ENCODE measurements at places on chromosomes 11 and 22.

DNA sequence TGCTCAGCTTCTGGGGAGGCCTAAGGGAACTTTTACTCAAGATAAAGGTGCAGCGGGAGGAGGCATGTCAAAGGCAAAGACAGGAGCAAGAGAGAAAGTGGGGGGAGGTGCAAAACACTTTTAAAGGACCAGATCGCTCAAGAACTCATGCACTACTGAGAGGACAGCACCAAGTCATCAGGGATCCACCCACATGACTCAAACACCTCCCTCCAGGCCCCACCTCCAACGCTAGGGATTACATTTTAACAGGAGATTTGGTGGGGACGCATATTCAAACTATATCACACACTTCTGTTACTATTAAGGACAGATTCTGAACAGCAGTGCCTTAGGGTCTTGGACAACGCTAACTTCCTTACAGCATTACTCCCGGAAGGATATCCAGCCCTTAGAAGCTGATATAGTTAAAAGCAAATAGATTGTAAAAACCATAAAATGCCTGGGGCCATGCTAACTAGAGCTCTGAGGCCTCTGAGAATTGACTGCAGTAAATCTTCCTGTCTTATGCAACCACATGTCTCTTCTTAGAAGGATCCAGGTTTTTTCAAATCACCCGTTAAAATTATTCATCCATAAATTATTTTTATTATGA lies 16.7 kb upstream of the ZC3H12C start:
- peak; percentile 55 for DNase-seq

DNA sequence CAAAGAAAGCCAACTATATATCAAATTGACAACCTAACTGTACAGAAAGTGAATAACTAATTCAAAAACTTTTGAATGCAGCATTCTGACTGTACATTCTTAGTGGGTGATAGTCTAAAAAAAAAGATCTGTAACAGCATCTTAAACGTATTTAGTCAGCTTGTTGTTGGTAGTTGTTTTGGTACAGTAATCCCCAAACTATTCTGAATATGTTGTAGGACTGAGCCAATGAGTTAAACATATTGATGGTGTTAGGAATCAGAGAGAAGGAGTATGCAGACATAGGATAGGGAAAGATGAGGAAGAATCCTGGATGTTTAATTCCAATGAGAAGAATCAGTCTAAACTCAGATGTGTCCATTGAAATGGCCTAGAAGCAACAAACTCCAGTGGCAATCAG lies 41.9 kb upstream of the KIRREL3 start:
- peak; percentile 62 for DNase-seq

DNA sequence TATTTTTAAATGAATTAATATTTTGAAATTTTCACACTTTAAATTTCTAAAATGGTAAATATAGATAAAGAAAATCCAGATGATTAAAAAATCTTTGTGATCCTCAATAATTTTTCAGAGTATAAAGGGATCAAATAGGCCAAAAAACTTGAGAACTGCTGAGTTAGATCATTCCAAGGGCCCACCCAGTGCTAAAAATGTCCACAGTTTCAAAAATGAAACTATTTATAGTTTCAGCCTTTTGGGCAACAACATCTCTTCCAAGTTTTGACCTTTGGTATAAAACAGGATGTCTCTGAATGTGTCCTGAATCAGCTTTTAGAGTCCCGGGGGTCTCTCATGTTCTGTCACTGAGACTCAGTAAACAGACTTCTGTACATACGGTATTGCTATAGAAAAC lies 20.9 kb upstream of the BAIAP2L2 start:
- no peak for DNase-seq

DNA sequence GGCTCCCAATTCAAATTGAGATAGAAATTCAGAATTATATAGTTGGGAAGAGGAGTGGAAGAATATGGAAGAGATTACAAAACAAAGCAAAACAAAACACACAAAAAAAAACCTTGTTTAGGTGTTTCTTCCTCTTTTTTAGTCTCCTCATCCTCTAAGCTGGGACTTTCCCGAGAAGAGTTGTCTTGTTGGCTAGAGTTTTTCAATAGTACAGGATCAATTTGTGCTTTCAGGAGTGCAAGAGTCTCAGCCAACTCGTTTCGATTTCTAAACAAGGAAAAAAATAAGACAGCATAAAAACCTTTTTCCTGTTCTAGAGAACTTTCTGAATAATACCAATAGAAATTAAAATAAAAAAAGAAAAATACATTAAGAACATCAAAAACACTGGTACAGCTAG lies 87.8 kb upstream of the CLNS1A start:
- DNase-seq, result no peak

DNA sequence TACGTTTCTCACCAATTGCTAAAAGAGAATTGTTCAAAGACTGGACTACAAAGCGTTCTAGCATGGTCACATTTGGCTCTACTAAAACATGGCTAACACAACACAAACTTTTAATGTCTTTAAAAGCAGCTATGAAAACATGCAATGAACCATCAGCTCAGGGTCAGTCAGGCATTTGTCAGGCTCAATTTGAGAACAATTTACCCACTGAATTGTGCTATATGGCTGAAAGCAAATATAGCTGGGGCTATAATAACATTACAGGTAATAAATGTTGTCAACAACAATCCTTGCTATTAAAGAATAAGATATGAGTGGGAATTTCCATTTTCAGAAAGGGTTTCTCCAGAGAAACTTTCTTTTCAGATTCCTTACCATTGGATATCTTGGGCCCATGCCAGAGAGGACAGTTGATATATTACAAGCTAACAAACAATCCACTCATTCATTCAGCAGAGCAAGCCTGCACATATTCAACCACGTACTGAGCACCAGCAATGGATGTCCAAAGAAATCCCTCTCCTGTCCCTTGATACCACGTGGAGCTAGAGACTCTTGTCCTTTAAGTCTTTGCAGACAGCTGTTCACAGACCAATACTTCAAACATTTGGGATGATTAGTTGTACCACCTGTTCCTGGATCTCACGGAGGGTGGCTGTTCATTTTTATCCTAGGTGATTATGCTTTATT lies 82.5 kb upstream of the DDI1 start:
- DNase-seq, result no peak

DNA sequence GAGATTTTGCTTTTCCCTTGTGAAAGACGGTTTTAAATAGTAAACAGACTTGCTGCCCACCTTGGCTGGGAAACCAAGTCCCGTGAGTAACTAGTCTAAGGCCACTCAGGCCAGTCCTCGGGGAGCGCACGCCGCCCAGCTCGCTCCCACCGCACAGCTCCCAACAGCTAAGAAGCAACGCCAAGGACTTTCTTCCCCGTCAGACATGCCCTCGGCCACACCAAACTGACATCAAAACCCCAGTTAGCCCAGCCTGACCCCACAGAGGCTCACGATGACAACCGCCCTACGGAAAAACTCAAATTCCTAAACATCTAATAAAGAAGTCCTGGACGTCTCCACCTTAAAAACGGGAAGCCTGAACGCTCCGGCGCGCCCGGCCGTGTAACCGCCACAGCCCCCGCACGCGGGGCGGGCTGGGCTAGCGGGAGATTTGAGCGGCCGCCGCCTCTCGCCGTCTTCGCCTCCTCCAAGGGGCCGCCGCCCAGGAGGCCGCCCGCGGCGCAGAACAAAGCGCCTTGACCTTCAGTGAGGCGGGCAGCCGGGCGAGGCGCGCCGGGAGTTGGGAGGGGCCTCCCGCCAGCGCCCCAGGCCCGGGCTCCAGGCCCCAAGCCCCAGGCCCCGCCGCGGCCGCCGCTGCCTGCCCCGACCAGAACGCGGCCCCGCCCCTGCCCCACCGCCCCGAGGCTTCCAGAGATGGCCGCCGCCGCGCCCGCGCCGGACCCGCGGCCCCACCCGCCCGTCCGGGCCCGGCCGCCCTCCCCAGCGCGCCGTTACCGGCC lies 486 bp downstream of the NAP1L4 start:
- DNase-seq, result peak; percentile 28

DNA sequence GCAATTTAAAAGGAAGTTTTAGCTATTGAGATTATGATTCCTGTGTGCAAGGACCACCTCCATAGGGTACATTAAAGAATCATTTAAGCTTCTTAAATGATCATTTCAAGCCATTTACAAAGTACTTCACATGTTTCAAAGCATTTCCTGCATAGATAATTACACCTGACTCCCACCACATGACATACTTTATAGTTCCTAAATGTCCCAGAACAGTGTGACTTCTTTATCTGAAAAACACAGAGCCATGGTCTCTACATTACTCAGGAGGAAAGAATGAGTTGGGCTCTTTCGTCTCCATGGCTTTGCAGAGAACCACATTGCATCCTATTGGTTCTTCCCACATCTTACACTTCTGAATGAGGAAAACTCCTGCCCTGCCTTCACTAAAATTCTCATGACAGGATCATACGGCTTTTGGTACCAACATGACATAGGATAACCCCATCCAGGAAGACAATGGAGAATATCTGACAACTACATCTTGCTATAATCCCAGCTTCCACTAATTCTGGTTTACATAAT lies 88.6 kb downstream of the ETS1 start:
- peak; percentile 45 for DNase-seq

DNA sequence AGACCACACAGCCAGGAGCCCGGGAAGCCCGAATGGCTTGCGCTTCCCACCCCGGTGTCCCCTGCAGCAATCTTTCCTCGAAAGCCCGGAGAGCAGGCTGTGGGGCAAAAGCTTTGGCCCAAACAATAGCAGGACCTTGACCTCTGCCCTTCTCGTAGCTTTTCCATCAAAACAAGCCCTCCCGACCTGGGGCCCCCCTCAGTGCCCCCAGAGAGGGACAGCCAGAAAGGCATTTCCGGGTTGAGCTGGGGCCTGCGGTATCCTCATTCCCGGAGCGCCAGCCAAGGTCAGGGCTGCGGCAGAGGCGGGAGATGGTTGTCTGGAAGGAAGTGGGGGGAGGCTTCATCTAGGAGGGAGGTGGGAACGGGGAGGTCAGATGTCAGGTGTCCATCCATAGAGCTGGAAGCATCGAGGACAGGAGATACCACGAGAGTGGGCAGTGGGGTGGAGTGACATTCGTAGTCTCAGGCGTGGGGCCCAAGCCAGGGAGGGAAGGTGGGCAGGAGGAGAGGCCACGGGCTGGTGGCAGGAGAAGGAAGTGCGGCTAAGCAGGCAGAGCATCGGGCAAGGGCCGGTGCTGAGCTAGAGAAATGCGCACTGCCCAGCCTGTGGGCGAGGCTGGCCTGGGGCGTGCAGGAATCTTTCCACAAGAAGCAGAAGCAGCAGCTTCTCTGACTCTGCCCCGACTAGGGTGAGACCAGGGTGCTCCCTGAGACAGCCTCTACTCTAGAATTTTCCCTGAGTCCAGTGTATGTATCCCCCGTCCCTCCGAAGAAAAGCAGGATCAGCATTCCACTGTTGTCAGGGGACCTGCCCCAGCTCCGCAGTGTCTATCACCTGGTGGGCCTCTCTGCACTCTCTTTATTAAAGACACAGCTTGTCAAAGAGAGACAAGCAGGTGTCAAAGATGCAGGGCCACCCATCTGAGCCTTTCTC lies 14.3 kb downstream of the PDGFB start:
- DNase-seq, result no peak

GRCh38 chr11:19766810-19767209 lies 54.2 kb downstream of the NAV2 start:
- DNase-seq, result peak; percentile 22

DNA sequence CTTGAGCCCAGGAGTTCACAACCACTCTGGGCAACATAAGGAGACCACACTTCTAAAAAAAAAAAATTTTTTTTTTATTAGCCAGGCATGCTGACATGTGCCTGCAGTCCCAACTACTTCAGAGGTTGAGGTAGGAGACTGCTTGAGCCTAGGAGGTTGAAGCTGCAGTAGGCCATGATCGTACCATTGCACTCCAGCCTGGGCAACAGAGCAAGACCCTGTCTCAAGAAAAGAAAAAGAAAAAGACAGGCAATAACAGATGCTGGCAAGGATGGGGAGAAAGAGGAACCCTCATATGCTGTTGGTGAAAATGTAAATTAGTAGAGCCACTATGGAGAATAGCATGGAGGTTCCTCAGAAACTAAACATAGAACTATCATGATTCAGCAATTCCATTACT lies 64.8 kb downstream of the PAK1 start:
- DNase-seq, result no peak

- DNase-seq, result no peak
Observed at GRCh38 chr11:128437136-128437535, 150.2 kb downstream of the ETS1 start.

DNA sequence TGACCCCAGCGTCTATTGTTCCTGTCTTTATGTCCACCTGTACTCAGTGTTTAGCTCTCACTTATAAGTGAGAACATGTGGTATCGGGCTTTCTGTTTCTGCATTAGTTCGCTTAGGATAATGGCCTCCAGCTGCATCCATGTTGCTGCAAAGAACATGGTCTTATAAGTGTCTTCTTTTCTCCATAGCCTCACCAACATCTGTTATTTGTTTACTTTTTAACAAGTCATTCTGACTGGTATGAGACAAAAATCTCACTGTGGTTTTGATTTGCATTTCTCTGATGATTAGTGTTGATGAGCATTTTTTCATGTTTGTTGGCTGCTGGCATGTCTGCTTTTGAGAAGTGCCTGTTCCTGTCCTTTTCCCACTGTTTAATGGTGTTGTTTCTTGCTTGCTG lies 21.7 kb upstream of the SLN start:
- peak; percentile 64 for DNase-seq

DNA sequence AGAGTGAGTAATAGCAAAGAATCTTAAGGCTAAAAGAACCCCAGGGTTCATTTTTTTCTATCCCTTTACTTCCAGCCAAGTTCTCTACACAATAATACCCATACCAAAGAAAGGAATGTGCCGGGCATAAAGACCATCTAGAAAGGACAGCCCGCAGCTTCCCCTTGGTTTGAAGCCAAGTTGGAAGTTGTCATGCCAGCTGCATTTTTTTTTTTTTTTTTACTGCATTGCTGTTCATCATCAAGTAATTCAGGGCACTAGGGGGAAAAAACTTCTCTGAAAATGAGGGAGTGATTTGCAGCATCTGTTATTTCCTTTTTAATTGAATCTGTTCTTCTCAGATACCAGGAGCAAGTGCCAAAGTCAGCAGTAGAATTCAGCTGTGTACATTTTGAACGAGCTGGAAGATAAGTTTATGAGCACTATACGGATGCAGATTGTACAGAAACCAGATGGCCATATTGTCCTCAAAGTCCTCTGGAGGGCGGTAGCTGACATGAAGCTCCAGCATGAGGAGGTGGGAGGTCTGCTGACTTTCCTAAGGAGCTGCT lies 56.4 kb downstream of the UBASH3B start:
- no peak for DNase-seq

DNA sequence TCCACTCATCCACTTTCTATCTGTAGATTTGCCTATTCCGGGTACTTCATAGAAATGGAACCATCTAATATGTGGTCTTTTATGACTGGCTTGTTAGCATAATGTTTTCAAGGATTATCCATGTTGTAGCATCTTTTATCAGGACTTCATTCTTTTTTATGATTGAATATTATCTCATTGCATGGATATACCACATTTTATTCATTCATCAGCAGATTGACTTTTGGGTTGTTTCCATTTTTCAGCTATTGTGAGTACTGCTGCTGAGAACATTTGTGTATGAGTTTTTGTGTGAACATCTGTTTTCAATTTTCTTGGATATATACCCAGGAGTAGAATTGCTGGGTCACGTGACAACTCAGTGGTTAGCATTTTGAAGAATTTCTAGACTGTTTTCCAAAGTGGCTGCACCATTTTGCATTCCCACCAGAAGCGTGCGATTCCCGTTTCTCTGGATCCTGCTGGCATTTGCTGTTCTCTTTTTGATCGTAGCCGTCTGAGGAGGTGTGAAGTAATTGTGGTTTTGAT lies 8.9 kb downstream of the DERL3 start:
- DNase-seq, result peak; percentile 82
